CD4-positive, CD25-positive, alpha-beta regulatory T cell (primary cell): ENCODE measurements at places on chromosomes 11 and 22. TPM values are rescaled to one million over a fixed set of nuclear protein-coding genes. Genes with fewer than 3 reads are reported as not detected.

GRCh38 chr11:9747828-9748227, 84.0 kb downstream of the SWAP70 start:
- no peak for DNase-seq

The PARVB gene
- 20.6 TPM for total RNA-seq

The GLYAT gene
- not detected for total RNA-seq

The ARCN1 gene
- total RNA-seq, result 76.6 TPM

GRCh38 chr22:25172153-25172552, 27.5 kb upstream of the CRYBB3 start:
- DNase-seq, result peak; percentile 30

GRCh38 chr22:45612940-45613339, 58.7 kb upstream of the ATXN10 start:
- DNase-seq, result no peak

DNA sequence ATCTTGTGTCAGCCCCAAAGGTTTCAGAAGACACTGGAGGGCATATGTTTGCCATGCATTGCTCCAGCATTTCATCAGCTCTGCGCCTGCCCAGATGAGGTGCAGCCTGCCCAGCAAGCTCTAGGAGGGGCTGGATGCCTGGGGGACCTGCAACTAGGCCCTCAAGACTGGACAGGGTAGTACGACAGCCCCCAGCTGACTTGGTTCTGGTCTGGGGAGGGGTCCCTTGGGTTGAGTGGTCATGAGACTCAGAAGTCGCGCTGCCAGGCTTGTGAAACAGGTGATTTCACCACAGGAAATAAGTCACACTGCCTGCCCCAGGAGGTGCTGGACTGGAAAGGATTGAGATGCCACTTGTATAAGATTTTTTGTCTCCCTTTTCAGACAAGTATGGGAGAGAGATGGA, 23.4 kb downstream of the TPBGL start:
- DNase-seq, result no peak

DNA sequence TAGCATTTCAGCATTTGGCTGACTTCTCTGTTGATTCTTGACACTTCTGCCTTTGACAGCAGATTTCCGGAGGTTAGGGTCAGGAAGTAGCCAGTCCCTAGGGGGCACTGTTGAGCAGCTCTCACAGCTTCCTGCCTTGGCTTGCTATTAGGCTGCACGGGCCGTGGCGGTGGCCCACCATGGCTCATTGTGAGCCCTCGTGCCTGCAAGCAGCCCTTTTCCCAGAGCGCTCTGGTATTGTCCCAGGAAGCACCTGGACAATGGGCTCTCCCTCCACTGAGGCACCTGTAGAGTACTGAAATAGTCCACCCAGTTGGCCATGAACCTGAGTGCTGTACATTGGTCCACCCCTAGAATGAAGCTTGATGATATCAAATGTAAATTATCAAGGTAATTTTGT, 100.2 kb upstream of the GAL start:
- DNase-seq, result peak; percentile 65

The HBB gene
- total RNA-seq, result 2.7 TPM

- no peak for DNase-seq
Measured at GRCh38 chr11:21415606-21416005, 746.2 kb downstream of the NELL1 start.

The SLC3A2 gene
- 277 TPM for total RNA-seq

The NXPE2 gene
- not detected for total RNA-seq

DNA sequence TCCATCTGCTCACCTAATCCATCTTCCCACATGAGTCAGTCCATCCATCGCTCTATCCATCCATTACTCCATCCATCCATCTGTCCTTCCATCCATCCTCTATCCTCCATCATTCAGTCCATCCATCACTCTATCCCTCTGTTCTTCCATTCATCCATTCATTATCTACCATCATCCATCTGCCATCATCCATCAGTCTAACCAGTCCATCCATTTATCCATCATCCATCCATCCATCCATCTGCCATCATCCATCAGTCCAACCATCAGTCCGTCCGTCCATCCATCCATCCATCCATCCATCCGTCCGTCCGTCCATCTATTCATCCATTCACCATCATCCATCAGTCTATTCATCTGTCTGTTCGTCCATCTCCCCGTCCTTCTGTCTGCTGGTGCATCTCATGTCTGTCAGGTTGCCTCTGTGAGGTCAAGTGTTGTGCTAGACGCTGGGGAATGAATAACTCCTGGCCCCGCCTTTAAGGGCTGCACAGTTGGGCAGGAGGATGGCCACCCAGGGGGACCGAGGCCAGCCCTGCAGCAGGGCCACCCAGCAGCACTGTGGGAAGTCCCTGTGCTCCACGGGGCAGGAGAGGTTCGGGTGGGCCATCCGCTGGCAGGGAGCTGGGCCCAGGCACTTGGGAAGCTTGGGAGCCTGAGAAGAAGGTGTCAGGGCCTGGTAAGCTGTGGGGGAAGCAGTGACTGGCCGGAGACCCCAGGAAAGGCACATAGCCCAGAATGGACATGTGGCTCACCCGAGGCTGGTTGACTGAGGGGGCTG, 137.1 kb downstream of the CTTN start:
- no peak for DNase-seq

DNA sequence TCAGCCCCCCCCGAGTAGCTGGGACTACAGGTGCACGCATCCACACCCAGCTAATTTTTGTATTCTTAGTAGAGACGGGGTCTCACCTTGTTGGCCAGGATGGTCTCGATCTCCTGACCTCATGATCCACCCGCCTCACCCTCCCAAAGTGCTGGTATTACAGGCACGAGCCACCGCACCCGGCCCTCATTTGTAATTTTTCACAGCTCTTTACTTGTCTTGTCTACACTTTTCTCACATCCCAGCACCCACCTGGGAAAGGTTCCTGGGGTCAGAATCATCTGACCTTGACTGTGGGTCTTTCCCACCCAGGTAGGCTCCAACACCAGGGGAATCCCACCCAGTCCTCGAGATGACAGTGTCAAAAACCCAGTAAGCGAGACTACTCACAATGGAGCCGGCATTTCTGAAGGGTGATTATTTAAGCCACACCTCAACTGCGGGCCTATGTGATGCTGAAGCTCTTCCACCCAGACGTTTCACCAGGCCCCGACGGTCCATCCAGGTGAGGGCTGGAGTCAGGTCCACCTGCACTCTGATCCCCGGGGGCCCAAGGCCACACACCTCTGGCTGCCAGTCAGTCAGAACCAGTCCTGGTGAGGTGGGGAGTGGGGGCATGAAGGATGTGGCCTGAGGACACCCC, 23.4 kb downstream of the CELSR1 start:
- no peak for DNase-seq

DNA sequence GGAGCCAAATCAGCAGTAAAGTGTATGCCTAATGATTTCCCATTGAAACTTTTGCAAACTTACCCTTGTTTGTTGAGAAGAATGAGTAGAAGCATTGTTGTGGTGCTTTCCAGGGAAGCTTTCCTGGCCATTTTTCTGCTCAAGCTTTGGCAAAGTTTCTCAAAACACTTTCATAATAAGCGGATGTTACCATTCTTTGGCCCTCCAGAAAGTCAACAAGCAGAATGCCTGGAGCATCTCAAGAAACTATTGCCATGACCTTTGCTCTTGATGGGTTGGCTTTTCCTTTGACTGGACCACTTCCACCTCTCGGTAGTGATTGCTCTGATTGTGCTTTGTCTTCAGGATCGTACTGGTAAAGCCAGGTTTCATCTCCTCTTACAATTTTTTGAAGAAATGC, 10.7 kb downstream of the PIWIL4 start:
- no peak for DNase-seq

The CHADL gene
- 1.2 TPM for total RNA-seq

The RFPL2 gene
- 1.5 TPM for total RNA-seq

DNA sequence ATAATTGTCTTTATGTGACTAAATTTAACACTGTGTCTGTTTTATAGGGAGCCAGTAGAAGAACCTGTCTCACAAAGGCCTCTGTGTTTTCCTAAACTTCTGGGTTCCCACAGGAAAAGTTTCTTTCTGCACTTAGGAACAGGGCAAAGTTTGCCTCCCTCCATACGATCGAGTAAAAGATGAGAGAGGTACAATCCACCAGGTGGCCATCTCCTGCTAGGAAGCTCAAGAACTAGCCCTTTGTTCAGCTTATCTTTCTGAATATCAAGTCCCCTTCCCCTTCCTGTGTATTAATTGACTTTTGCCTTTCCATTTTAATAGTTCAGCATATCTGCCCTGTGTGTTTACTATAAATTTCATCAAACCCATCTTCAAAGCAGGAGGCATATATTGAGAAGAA, 18.0 kb downstream of the CSNK2A3 start:
- DNase-seq, result no peak

- no peak for DNase-seq
Measured at GRCh38 chr11:128803449-128804245, 63.4 kb downstream of the KCNJ1 start.

DNA sequence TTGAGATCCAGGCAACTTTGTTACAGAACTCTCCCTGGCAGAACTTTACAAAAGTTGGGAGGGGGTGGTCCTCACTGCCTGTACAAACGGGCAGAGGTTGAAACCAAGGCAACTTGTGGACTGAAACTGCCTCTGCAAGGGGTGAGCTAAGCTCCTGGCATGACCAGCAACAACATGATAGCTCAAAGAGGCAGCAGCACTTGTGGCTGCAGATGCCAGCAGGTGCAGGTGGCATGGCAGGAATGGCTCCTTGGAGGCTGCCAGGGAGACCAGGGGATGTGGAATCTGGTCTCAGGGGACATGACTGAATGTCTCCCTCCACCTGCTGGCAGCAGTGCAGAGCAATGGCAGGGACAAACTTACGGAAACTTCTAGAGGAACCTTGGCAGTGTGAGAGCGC, 38.8 kb upstream of the PHF21A start:
- DNase-seq, result no peak

- DNase-seq, result no peak
Measured at GRCh38 chr22:49203859-49204598, 623.6 kb downstream of the BRD1 start.

GRCh38 chr11:71580057-71581003, 2.3 kb downstream of the KRTAP5-11 start:
- peak; percentile 15 for DNase-seq

- peak; percentile 76 for DNase-seq
Measured at GRCh38 chr11:102495161-102496042, 35.1 kb downstream of the MMP7 start.

DNA sequence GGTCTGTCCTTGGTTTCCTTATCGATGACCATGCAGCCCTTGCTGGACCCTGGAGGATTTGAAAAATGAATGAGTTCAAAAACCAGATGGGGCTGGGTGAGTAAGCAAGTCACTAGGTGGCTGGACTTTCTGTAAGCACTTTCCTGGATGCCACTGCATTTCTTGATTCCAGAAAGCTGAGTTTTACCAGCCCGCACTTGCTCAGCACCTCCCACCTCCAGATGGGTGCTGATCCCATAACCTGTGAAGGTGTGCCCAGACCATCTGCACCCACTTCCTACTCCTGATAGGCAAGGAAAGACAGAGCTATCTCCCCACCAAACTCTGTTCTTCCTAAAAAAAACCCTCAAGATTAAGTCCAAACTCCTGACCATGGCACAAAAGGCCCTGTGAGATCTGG, 21.1 kb downstream of the ASCC2 start:
- DNase-seq, result no peak

DNA sequence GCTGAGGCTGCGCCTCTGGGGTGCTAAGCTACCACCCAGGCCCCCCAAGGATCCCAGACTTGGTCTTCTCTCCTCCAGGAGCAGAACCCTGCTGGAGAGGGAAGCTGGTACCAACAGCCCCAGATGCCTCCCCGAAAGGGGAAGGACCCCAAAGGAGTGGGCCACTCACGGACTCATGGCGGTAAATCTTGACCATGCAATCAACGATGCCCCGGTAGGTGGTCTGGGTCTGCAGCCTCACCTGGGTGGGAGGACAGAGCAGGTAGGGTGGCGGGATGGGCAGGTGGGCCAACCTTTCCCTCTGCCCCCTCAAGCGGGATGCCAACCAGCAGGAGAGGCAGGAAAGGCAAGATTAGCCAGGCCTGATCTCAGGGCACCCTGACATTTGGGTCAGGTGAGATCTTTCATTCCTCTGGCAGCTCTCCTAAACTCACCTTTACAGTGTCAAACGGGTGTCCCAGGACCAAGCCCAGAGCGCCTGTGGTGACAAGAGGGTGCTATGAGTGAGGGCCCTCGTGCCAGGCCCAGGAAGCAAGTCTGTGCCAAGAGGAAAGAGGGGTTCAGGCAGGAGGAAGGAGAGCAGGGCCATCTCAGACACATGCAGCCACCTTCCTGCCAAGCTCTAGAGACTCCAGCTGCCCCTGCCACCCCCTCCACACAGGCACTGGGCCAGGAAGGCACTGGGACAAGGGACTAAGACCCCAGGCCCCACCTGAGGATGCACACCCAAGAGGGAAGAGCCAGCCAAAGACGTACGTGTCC, 2.6 kb downstream of the SLC25A45 start:
- DNase-seq, result no peak

The DEAF1 gene
- 84.1 TPM for total RNA-seq

GRCh38 chr11:118924591-118925585, 838 bp downstream of the BCL9L start:
- peak; percentile 46 for DNase-seq

The C11orf97 gene
- not detected for total RNA-seq

GRCh38 chr22:35548722-35549112, 8.1 kb downstream of the RASD2 start:
- no peak for DNase-seq

The OR6A2 gene
- total RNA-seq, result not detected

DNA sequence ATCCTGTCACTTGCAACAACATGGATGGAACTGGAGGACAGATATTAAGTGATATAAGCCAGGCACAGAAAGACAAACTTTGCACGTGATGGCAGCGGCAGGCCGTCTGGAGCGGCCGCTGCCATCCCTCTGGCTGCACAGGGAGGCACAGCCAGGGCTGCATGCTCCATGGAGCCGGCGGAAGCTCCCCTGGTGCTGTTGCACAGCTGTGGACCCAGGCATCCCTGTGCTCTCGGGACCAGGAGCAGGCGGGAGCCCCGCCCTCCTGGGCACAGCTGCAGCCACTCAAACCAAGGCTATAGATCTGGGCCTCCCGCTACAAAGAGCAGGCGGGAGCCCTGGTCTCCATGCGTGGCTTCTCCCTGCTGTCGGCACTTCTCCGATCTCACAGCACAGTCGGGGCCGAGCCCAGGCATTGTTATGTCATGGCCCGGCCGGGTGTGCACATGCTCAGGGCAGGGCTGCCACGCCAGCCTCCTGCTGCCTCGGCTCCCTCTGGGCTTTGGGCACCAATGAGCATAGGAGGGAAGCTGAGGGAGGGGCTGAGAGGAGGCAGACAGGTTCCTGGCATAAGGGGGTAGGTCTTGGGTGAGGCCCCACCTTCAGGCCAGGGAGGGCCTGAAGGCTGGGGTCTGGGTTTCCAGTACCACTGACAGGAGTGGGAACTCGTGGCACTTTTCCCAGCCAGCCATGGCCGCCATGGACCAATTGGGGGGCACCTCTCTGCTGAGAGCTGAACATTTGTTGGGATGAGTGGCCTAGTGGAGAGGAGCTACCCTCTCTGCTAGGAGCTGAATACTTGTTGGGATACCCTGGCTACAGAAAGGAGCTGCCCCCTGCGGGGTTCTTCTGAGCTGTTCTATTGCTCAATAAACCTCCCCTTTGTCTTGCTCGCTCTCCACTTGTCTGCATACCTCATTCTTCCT, 16.7 kb downstream of the RRP8 start:
- no peak for DNase-seq

The DDTL gene
- 4.4 TPM for total RNA-seq
